ENCODE measurements at places on chromosomes 13 and 19.

GRCh38 chr19:42176990-42177685 is 40.3 kb downstream of the DEDD2 start:
- peak; percentile 83 for DNase-seq

GRCh38 chr13:59790626-59791025 is 373.1 kb downstream of the DIAPH3 start:
- no peak for DNase-seq

DNA sequence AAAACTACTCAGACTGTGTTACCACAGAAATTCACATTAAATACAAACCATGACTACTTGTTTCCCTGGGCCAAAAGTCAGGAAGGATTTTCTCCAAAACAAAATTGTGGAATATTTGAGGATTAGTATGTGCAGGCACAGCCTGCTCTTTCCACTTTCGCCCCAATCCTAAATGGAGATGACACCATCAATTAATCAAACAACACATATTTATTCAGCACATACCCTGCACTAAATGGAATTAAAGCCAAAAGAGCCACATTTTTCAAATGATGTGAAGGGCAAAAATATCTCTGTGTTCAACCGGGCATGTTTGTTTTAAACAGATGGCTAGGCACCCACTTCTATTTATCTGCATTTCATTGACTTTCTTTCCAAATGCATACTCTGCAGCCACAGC is 523.1 kb downstream of the DCT start:
- DNase-seq: no peak

DNA sequence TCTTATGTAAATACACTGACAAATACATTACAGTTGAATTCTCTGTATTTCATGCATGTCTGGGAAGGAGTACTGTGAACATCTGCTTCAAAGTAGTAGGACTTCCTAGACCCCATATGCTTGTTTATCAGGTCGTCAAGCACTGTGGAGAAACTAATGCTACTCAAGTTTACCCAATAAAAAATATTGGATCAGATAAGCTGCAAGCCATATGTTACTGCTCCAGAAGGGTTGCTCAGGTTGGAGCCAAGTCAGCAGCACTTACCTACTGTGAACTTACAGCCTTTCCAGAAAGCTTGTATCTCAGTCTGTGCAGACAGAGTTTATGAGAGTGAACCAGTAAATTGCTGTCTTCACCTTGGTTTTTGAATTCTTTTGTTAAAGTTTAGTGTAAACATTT is 36.2 kb downstream of the SLAIN1 start:
- DNase-seq: no peak

- DNase-seq: no peak
These were observed 4.0 kb upstream of the ZNF701 start for GRCh38 chr19:52566121-52566520.

- DNase-seq: no peak
These were observed 182.7 kb upstream of the CSNK1A1L start for GRCh38 chr13:37288057-37288720.

GRCh38 chr13:43136920-43137575 is 113.7 kb downstream of the DNAJC15 start:
- no peak for DNase-seq

- DNase-seq: no peak
These were observed 24.9 kb downstream of the SIGLEC7 start for GRCh38 chr19:51166846-51167490.

GRCh38 chr13:42355092-42355485 is 83.1 kb downstream of the AKAP11 start:
- peak; percentile 84 for DNase-seq

- DNase-seq: no peak
These were observed 29.0 kb upstream of the ZNF709 start for GRCh38 chr19:12513531-12514061.

- no peak for DNase-seq
These were observed 678 bp upstream of the CD33 start for GRCh38 chr19:51224163-51224641.

GRCh38 chr19:13460045-13460444 is 46.2 kb downstream of the CACNA1A start:
- DNase-seq: no peak

- DNase-seq: no peak
These were observed 48.4 kb downstream of the AKAP11 start for GRCh38 chr13:42320375-42320787.

- DNase-seq: no peak
These were observed 33.0 kb downstream of the OLFM2 start for GRCh38 chr19:9903336-9903735.

DNA sequence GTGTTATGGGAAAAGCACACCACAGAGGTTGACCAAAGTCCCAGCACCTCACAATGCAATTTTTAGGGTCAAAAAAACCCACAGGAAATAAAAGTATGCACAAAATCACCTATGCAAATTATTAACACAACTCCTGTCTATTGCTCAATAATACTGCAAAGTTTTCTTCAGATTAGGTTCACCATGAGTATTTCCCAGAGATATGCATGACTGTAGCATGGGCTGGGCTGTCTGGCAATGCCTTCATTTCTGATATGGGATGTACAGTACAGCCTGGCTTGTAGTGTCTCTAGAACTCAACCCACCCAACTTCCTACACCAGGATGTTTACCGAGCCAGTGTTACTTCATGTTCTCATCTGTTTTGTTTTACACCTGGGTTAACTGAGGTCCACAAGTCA is 698.7 kb upstream of the ARGLU1 start:
- DNase-seq: no peak

GRCh38 chr13:18628428-18628827 is 553.2 kb downstream of the TUBA3C start:
- DNase-seq: no peak

Data from DND-41 (cell line).